ENCODE measurements at places on chromosomes 1 and 21.

- DNase-seq, result no peak
Observed at GRCh38 chr1:154664331-154665002, 56.5 kb upstream of the ADAR start.

GRCh38 chr1:209585672-209586071 lies 2.2 kb downstream of the CAMK1G start:
- peak; percentile 76 for DNase-seq

DNA sequence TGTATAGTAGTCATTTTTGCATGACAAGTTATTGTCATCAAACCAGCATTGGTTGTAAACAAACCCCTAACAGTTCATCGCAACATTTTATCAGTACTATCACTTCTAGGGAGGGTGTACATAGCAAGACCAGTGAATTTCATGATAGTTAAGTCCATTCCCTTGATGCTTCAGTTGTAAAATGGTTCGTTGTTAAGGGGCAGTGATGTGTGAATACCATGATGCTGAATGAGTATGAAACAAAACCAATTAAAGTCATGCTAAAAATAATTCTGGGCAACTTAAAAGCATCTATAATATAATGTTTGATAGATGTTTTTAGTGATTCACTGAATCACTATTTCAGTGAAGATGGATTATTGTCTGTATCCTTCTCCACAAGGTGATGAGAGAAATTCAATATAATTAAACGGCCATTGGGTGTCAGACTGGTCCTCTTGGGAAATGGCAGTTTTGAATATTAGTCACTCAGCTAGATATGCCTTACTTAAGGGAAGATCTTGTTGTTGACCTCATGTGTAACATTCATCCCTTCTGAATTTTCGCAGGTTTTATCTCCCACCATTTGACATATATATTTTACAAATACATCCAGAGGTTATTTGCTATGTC lies 742.2 kb upstream of the TMPRSS15 start:
- DNase-seq, result no peak

GRCh38 chr1:199809311-199809710 lies 218.2 kb upstream of the NR5A2 start:
- no peak for DNase-seq

- no peak for DNase-seq
Observed at GRCh38 chr1:116309090-116309870, 63.8 kb upstream of the ATP1A1 start.

DNA sequence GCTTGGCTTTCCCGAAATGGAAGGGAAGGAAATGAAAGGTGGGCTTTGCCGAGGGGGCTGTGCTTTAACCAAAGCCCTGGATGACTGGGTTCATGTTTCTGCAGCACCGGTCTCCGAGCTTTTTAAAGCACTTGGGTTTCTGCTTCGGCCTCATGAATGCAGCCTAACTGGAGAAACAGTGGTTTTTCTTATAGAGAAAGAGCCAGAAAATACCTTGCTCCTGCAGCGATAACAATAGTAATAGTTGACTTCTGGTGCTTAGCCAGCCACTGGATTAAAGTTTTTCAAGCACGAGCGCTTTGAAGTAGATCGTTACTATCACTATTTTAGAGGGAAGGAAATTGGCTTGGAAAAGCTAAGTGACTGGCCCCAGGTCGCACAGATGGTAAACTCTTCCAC lies 500 bp upstream of the DOCK7 start:
- no peak for DNase-seq

GRCh38 chr1:213399695-213400094 lies 348.7 kb downstream of the RPS6KC1 start:
- no peak for DNase-seq

GRCh38 chr21:41425954-41426675 lies at the start of gene MX1:
Gene MX1, plus strand, starts transcription at chr21:41426239. Its CDS starts 5,832 bp downstream, at chr21:41432071.
- DNase-seq, result peak; percentile 98

- no peak for DNase-seq
Observed at GRCh38 chr1:183871142-183871541, 66.2 kb downstream of the RGL1 start.

GRCh38 chr1:10823000-10823401 lies 26.6 kb upstream of the CASZ1 start:
- DNase-seq, result no peak

- DNase-seq, result no peak
Observed at GRCh38 chr1:159743651-159744410, 29.4 kb upstream of the CRP start.

GRCh38 chr1:3673381-3674099 lies 21.2 kb downstream of the TP73 start:
- peak; percentile 76 for DNase-seq

- no peak for DNase-seq
Observed at GRCh38 chr1:224497714-224498573, 63.3 kb upstream of the WDR26 start.

- peak; percentile 62 for DNase-seq
Observed at GRCh38 chr1:8197493-8198282, 120.2 kb upstream of the SLC45A1 start.

- DNase-seq, result no peak
Observed at GRCh38 chr21:33884376-33885171, 31.0 kb downstream of the ATP5PO start.

DNA sequence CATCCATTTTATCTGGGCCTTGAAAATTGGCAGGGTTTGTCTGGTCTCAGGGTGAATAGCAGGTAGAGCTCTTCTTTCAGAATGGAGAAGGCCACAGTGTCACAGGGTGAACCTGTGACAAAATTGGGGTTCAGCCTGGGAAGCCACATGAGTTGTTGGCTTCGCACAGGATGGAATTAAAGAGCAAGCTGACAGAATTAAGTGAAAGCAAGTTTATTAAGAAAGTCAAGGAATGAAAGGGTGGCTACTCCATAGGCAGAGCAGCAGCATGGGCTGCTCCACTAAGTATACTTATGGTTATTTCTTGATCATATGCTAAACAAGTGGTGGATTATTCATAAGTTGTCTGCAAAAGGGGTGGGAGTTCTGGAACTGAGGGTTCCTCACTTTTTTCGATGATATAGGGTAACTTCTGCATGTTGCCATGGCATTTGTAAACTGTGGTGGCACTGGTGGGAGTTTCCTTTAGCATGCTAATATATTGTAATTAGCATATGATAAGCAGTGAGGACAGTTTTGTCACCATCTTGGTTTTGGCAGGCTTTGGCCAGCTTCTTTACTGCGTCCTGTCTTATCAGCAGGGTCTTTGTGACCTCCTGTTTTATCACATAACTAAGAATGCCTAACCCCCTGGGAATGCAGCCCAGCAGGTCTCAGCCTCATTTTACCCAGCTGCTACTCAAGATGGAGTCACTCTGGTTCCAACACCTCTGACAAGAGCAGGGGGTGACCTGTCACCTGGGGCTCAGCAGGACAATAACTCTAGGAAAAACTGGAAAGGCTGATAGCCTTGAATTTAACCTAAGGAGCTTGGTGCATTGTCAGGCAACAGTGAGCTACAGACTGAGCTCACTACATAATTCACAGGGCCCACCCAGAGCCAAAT lies 5.1 kb downstream of the IFNAR2 start:
- DNase-seq, result no peak

DNA sequence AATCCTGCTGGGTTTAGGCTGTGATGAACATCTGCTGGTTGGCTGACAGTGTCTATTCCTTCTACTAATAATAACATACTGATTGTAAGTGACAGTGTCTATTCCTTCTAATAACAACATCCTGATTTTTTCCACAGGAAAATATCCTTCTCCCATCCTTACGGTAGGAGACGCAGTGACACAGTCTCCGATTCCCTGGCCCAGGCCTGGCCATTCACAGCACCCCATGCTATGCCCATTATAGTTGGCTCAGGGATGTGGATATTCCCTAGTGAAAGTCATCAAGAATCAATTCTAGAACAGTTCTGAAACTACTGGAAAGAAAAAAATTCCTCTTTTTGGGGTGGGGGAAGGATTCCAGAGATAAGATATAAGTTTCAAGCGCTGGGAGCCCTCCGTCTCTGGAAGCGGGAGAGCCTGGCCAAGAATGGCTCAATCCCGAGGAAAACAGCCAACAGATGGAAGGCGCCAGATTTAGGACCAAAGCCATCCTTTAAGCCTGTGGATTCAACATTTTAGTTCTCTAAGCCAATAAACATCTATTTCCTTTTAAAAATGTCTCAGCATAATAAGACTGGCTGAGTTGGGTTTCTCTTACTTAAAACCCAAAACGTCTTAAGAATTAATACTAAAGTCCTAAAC lies 88.6 kb downstream of the GPATCH2 start:
- no peak for DNase-seq

- DNase-seq, result no peak
Observed at GRCh38 chr1:14238472-14239307, 359.8 kb upstream of the KAZN start.

DNA sequence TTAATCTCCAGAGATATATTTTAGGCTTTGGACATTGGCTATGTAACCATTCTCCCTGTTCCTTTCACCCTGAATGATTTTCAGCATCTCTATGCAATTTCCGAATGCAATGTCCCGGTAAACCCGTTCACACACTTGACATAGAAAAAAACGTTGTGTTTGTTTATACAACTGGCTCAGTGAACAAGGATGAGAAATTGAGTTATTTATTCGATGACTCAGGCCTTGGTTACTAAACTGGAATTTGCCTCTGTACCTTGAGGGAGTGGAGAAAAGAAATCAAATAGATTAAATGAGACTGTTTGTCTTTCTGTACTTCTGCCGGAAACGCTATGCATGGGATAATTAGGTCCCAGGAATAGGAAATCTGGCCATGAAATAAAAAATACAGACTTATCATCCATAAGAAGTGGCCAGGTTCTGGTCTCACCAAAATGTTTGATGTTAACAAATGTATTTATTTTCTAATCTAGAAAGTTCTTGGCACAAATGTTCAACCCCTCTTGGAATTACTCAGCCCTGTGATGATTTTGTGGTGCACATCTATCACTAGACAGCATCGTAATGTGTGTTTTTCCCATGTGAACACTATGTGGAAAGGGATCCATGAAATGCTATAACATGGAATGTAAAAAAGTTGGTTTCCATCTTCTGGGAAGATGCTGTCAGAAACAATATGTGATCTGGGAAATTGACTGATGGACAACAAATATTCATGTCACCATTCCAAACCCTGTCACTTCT lies 253.9 kb downstream of the DUSP10 start:
- no peak for DNase-seq

DNA sequence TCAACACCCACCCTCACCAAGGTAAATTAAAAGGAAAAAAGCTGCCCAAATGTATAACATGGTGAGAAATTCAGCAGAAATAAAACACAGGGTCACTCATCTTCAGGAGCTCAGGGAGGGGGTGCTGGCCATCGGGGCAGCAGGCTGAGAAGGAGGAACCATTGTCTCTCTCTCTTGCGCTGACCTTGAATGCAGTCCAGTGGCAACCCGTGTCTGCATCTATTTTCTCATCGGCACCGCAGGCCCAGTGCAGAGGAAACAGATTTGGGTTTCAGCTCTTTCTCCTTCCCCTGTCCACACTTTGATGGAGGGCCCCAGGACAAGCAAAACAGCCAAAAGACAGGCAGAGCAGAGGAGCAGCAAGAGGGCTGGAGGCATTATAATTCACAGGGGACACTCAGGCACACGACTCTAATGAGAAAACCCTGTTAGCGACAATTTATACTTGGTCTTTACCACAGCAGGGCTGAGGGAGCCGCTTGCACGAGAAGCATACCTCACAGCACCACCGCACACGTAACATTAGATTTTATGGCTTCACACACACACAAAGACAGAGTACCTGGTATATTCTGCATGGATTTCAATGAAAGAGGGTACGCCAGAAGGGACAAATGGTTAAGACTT lies 18.6 kb downstream of the MKNK1 start:
- no peak for DNase-seq

DNA sequence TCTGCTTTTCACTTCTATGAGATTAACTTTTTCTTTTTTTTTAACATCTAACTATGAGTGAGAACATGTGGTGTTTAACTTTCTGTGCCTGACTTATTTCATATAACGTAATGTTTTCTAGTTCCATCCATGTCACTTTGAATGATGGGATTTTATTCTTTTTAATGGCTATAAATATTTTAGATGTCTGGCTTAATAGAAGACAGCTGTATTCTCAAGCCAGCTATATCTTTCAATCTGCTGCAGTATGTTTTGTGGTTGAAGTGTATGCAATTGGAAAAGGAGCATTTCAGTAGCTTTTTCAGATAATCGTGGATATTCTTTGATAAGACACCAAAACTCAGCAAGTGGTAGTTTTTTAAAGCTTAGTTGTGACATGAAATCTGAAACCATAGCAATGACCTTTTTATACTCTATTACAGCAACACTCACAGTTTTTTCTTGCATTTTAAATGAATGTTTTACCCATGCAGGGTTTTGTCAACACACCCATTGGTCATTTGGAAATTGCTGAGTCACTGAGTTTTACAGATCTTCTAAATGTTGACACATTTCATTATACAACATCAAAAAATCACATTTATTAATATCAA lies 5.7 kb upstream of the SVBP start:
- no peak for DNase-seq

- no peak for DNase-seq
Observed at GRCh38 chr1:7174561-7174960, 389.3 kb downstream of the CAMTA1 start.

- DNase-seq, result peak; percentile 88
Observed at GRCh38 chr1:32180186-32181060, 948 bp downstream of the TXLNA start.

DNA sequence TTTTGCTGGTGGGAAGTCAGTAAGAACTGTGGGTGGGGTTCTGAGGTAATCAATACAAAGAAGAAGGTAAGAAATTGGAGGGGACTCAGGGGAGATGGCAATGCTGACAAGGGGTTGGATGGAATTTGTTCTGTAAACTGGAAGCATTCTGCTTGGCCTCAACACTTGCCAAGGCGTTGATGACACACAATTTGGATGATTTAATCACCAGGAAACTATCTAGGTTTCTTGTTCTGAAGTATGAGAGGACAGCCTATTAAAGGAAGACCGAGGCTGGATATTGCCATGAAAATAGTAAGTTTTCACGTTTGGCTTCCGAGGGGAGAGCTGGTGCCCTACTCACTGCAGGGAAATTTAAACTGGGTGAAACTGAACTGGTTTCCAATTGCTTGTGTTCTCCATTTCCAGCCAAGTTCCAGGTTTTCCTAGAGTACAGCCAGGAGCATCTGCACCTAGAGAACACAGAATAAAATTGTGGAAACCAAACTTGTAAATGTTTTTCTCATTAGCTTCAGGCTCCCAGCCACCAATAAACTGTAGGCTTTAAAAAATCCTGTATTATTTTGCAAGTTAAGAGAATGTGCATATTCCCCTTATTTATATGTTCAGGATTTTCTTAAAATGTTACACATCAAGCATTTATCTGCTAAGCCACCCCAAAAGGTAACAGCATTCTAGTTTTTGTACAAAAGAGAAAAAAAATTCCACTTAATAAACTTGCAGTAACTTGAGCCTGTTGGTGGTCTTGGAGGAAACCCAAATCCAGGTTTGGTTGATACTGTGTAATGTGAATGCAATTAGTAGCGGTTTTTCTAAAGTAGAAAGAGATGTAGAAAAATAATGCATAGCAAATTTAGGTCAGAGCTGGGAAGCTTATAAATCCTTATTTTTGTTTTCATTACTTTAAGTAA lies 53.8 kb downstream of the ROR1 start:
- no peak for DNase-seq

GRCh38 chr1:6014130-6014999 lies 22.1 kb upstream of the NPHP4 start:
- peak; percentile 82 for DNase-seq
